ENCODE measurements at places on chromosomes 5 and 9.

DNA sequence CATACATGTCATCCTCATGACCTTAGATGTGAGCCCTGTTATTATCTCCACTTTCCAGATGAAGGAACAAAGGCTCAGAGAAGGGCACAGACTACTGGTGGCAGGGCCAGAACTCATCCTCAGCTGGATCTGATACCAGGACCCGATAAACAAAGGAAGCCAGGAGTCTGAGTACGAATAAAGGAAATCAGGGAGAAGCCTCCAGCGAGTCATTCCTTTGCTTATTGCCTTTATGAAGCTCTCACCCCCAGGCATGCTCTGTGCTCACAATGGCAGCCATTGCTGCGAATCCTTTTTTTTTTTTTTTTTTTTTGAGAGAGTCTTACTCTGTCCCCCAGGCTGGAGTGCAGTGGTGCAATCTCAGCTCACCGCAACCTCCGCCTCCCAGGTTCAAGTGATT lies 130.1 kb downstream of the GAPVD1 start:
- DNase-seq = no peak

- DNase-seq = no peak
Measured at GRCh38 chr9:110604171-110604601, 24.6 kb upstream of the SVEP1 start.

DNA sequence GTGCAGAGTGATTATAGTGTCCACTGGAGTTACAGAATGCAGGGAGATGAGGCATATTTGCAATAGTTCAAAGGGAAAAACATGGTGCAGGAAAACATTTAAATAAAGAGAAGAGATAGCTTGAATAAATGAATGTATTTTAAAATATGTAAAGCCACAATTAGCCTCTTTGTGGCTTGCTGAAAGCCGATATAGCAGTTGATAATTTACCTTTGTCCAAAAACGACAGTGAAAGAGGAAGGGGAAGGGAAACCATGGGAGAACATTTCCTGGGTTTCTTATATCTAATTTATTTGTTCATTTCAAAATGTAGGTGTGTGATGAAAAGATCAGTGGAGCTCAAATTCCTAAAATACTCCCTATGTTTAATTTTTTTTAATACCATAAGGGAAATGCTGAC lies 156.1 kb downstream of the DENND1A start:
- DNase-seq = no peak

GRCh38 chr5:143644727-143645126 lies 167.2 kb upstream of the HMHB1 start:
- no peak for DNase-seq
